Vagina (tissue), 2 donors: ENCODE measurements at places on chromosomes 5 and 9.

DNA sequence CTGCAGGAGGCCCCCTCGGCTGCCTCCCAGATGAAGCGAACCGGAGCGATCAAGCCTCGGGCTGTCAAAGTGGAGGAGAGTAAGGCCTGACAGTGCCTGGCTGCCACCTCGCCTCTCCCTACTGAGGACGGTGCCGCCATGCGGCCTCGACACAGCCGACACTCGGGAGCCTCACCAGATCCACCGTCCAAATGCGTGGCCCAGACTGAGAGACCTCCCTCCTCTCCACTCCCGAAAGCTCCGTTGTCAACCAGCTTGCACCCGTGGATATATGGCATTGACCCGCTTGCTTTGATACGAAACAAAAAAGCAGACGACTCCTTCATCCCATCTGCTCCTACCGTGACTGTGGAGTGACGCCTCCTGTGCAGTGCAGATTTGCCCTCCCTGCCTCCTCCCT lies 6.9 kb upstream of the POMT1 start:
- no peak for DNase-seq
- peaks cover under 1% of the 10 kb centered on the region for H3K4me1 ChIP-seq
- H3K36me3 ChIP-seq: peaks cover 86% of the 10 kb centered on the region
- no peaks in the 10 kb centered on the region for H3K27me3 ChIP-seq
- H3K4me3 ChIP-seq: no peak overlapping the region
- no peak overlapping the region for H3K27ac ChIP-seq

- H3K27me3 ChIP-seq: no peaks in the 10 kb centered on the region
- no peak overlapping the region for H3K27ac ChIP-seq
- H3K4me3 ChIP-seq: no peak overlapping the region
- DNase-seq: no peak
- no peaks in the 10 kb centered on the region for H3K36me3 ChIP-seq
Observed at GRCh38 chr5:13745508-13745907, 199.0 kb downstream of the DNAH5 start.

DNA sequence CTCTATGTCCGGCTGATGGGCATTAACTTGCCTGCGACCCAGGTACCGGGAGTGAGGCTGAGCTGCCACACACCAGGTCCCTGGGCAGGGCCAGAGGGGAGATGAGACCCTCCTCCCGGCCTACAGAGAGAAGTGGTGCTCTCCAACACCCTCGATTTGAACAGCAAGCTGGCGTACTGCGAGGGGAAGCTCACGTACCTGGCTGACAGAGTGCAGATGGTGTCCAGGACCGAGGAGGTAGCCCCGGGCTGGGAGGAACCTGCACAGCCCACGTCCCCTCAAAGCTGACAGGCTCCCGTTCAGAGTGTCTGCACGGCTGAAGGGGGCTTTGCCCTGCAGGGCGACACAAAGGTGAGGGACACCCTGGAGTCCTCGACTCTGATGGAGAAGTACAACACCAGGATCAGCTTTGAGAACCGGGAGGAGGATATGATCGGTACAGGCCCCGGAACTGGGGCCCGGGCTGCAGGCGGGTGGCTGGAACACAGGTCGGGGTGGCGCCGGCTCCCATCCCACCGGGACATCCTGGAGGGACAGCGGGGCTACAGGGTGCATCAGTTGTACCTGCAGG lies 1.0 kb upstream of the RABL6 start:
- peak overlapping the region; percentile 82 for H3K27ac ChIP-seq
- DNase-seq: peak; percentile 95
- H3K4me3 ChIP-seq: peak overlapping the region; percentile 92
- H3K4me1 ChIP-seq: peaks cover 47% of the 10 kb centered on the region
- H3K36me3 ChIP-seq: no peaks in the 10 kb centered on the region

- H3K27ac ChIP-seq: no peak overlapping the region
- no peaks in the 10 kb centered on the region for H3K4me1 ChIP-seq
- no peak for DNase-seq
- no peaks in the 10 kb centered on the region for H3K36me3 ChIP-seq
- H3K4me3 ChIP-seq: no peak overlapping the region
Observed at GRCh38 chr9:109734814-109735213, 45.2 kb upstream of the PALM2AKAP2 start.

DNA sequence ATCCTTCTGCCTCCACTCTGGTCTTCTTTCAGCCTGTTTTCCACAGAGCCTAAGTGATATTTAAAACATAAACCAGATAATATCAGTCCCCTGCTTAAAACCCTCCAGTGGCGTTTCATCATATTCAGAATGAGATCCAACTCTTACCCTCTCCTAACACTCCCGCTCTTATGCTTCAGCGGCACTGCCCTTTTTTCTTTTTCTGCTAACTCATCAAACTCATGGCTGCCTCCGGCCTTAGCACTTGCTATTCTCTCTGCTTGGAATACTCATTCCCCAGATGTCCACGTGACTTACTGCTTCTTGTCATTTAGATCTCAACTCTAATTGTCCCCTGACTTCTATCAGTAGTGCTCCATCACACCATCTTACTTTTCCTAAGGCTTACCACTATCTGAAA lies 73.6 kb downstream of the PIP5K1B start:
- H3K27me3 ChIP-seq: no peaks in the 10 kb centered on the region
- no peak overlapping the region for H3K4me3 ChIP-seq
- no peak for DNase-seq
- H3K36me3 ChIP-seq: no peaks in the 10 kb centered on the region
- H3K4me1 ChIP-seq: peaks cover 41% of the 10 kb centered on the region
- H3K27ac ChIP-seq: no peak overlapping the region

- no peak overlapping the region for H3K4me3 ChIP-seq
- no peak overlapping the region for H3K27ac ChIP-seq
Observed at GRCh38 chr9:121620325-121620673, 31.1 kb upstream of the DAB2IP start.

DNA sequence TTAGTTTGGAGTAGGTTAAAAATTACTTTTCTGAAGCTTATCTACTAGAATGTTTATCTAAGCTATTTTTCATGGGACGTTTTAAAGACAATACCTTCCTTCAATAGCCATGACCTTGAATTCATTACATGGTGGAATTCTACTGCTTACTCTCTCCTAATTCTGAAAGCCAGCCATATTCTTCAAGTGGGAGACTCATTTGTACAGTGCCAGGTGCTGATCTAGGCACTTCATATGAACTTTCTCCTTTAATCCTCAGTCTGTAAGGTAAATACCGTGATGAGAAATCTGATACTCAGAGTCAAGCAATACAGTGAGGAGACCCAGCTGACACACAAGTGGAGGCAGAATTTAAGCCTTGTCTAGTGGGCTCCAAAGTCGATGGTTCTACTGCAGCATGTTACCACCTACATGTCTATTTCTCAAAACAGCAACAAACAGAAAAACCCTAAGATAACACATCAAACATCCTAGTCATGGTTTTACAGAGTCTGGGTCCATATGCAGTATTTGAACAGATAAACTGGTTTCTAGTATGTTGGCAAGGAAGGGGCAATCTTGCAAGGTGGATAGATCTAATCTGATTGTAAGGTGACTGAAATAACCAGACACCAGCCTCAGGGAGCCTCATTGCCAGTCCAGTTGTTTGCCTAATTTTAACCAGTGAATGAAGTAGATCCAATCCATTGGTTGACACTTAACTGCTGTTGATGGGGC lies 243.7 kb downstream of the PIK3R1 start:
- no peak overlapping the region for H3K27ac ChIP-seq
- H3K4me1 ChIP-seq: no peaks in the 10 kb centered on the region
- H3K36me3 ChIP-seq: no peaks in the 10 kb centered on the region

- peaks cover 17% of the 10 kb centered on the region for H3K4me1 ChIP-seq
- H3K27ac ChIP-seq: peak overlapping the region; percentile 80
- DNase-seq: no peak
- no peaks in the 10 kb centered on the region for H3K36me3 ChIP-seq
- H3K4me3 ChIP-seq: peak overlapping the region; percentile 93
Observed at GRCh38 chr9:69120380-69121154, 53.5 kb upstream of the TJP2 start.
